ENCODE measurements at places on chromosomes 2 and 18.
A peak's percentile ranks its signal among the peaks of the same experiment; 100 is the strongest.

DNA sequence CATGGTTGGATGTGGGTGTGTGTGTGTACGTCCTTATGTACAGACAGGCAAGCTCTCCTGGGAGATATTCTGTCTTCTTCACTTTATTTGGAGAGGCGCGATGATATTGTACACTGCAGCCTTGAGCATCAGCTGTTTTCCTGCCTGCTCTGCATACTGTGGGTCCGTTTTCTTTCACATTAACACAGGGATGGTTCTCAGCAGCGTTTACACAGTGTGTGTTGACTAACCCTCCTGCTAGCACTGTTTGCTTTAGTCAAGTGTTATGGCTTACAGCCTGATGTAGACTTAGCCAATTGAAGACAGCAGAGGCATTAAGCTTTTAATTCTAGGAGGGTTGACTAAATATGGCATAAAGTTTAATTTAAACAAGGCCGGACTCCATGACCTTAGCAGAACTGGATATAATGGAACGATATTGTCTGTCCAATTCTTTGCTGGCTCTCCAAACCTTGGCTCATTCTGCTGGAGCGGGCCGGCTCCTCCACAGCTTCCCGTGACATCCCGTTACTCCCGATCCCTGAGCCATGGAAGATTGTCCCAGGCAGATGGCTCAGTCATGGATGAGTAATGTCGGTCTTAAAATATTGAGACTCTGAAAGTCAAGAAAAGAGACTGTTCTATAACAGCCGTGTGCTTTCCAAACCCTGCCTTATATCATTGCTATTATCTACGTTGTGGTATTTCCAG lies 134.7 kb downstream of the TPGS2 start:
- DNase-seq: no peak

- no peak for DNase-seq
Observed at GRCh38 chr2:15040429-15041084, 408.0 kb downstream of the LRATD1 start.

GRCh38 chr2:225074919-225075681 lies 32.8 kb upstream of the DOCK10 start:
- DNase-seq: no peak

DNA sequence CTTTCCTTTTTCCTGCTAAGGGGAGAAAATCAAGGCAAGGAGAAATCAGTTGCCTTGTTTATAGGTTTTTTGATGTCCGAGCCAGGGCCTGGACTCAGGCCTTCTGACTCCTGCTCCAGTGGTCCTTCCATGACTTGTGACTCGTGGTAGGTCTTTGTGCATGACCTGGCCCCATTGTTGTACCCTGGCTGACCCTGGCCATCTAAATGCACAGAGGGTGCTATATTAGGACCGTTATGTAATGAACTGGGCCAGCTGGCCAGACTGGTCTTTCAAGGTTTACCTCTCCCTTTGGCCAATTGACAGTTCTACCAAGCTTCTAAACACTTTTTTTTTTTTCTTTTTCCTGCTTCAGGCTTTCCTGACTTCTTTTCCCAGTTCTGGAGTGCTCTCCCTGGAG lies 81.1 kb downstream of the SETBP1 start:
- no peak for DNase-seq

DNA sequence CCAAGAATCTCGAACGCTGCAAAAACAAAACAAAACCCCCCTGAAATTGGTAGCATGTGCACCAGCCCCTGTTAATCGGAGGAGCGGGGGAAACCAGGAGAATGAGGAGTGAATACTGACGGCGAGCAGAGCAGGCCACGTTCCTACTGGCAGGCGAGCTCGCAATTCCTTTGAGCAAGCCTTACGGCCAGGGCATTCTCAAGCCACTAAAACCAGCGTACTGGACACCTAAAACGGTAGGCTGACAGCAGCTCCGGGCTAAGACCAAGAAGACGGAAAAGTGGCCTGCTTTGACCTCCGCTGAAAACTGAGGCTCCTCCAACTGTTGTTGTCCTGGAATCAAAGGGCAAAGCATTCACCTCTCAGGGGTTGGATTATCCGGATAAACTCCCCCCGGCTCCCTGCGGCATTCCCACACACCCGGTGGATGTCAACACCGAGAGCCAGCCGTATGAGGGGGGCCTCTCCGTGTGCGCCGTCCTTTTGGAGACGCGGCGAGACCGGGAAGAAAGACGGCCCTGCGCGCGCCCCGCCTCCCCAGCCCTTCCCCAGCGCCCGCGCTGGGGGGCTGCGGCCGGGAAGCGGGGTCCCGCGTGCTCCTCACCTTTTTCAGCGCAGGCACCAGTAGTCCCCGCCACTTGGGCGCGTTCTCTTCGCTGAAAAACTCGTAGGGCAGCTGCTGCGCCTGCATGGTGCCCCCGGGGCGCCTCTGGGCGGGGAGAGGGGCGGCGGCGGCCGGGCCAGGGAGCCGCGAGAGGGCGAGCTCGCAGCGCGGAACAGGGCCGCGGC lies 925 bp downstream of the SOS1 start:
- DNase-seq: peak; percentile 50

GRCh38 chr18:47254341-47254939 lies 3.0 kb upstream of the SKOR2 start:
- no peak for DNase-seq

GRCh38 chr2:67564076-67564475 lies 166.9 kb downstream of the ETAA1 start:
- DNase-seq: no peak

GRCh38 chr2:181052523-181052891 lies 72.1 kb downstream of the UBE2E3 start:
- DNase-seq: no peak

GRCh38 chr2:53911434-53912189 lies 51.8 kb upstream of the GPR75 start:
- no peak for DNase-seq

DNA sequence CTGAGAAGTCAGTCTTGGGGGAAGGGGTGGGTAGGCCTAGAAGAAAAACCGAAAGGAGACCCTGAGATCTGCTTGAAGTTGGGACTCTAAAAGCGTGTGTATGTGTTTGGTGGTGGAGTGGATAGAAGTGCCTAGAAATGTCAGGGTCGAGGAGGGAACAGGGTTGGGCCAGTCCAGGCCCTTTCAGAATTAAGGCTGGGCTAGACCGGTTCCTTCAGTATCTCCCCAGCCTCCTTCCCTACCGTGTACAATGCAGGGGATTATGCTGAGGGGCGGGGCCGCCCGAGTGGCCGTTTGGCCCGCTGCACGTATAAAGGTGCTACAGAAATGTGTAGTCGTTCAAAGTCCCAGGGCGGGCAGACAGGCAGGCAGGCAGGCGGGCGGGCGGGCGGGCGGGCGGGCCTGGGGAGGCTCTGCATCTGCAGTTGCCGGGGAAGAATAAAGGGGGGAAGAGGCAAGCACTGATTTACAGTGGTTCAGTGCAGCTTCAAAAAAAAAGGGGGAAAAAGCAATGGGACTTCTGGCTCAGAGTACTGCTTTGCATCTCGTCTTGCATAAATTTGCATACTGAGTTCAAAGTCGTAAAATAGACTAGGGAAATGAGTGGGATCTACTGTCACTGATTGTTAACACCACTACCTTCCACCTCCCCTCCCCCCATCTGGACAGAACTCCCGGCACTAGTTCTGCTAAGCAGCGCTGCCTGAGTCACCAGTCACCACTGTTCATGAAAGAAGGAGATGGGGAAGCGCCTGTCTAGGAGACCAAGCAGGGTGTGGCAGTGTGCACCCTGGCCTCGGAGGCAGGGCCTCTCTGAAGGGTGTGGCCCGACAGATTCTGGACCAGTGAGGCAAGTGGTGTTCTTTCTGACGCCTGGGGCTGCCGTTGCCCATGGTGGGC lies 3.6 kb downstream of the IGFBP2 start:
- DNase-seq: no peak

- no peak for DNase-seq
Observed at GRCh38 chr2:207044379-207045362, 105.4 kb downstream of the CPO start.

DNA sequence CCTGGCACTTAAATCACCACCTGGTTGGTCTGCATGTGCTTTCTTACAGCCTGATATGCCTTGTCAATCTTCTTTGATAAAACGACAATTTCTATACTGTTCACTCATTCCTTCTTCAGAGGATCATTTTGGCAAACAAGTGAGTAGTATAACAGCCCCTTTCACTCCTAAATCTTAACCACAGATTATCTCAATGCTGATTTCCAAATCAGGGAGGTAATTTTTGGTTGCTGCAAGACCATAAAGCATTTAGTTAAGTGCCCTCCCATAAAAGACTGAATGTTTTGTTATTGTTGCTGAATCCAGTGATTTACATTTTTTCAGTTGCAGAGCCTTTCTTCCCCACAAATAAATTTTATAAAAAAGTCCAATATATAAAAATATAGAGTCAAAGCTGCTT lies 129.2 kb upstream of the CYP26B1 start:
- DNase-seq: no peak

DNA sequence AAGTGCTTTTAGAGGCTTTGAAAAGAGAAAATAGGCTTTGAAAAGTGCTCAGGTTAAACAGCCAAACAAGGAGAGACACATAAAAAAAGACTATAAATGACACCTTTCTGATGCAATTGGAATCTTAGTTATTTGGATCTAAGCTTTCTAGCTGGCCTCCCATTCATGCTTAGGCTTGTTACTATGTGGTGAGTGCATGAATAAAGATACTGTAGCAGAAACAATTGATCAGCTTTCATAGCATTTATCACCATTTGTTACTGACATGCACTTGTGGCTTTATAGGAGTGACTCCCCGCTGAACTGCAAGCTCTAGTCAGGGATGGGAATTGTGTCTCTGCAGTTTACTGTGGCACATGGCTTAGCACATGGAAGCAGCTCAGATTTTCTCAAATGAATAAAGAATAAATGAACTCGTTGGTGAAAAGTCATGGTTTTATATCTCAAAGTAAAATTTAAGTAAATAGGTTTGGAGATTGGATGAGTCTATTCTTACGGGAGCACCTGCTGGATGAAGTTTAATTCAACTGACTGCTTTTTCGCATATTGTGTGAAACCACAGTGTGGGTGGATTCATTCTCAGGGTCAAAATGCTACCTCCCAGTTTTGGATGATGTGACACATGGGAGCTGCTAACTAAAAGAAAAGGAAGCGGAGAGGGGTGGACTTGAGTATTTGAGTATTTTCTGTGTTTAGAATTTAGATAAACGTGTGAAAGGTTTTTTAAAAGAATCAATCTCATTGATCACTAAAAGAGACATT lies 91.1 kb upstream of the NOL4 start:
- DNase-seq: no peak

- no peak for DNase-seq
Observed at GRCh38 chr2:44758591-44758990, 182.9 kb upstream of the SIX3 start.

- DNase-seq: no peak
Observed at GRCh38 chr18:72692595-72692994, 148.5 kb upstream of the CBLN2 start.

DNA sequence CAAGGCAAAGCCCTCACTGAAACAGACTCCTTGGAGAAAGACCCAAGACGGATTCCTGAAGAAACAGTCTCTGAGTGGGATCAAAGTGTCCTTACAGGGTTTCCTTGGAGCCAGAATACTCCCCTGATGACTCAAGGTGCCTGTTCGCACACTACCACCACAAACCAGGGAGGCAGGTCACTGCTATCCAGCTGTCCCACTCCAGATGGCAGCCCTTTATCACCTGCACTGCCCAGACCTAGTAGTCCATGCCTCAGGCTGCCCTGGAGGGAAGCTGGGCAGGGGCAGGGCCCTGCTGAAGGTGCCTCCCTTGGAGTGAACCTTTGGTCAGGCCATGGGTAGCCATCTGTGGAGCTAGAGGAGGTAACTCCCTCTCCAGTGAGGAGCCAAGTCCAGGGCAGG lies 34.1 kb downstream of the TRABD2A start:
- DNase-seq: no peak

DNA sequence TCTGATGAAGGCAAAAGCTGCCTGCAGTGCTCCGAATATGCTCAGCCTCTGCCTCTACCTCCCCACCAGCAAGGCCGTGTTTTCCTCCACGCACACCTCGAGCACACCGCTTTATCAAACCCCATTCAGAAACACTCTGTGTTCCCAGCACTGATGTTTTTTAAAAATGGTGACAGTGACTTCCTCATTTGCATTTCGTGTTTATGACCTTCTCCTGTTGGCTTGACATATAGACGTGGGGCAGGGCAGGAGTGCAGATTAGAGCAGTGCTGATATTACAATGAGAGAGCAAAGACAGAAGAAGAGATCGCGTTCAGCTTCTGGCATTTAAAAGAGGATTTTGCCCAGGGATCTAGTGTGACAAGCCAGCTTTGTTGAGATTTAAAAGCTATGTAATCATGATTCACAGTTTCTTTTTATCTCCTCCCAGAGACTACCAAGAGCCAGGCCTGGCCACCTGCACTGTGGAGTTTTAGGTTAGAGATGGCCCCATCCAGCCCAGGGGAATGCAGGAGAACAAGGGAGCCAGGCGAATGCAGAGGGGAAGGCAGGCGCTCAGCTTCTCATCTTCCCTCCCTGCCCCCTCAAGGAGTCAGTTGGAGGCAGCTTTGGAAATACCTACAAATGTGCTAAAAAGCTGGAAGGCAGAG lies 61.5 kb upstream of the NEDD4L start:
- DNase-seq: no peak

DNA sequence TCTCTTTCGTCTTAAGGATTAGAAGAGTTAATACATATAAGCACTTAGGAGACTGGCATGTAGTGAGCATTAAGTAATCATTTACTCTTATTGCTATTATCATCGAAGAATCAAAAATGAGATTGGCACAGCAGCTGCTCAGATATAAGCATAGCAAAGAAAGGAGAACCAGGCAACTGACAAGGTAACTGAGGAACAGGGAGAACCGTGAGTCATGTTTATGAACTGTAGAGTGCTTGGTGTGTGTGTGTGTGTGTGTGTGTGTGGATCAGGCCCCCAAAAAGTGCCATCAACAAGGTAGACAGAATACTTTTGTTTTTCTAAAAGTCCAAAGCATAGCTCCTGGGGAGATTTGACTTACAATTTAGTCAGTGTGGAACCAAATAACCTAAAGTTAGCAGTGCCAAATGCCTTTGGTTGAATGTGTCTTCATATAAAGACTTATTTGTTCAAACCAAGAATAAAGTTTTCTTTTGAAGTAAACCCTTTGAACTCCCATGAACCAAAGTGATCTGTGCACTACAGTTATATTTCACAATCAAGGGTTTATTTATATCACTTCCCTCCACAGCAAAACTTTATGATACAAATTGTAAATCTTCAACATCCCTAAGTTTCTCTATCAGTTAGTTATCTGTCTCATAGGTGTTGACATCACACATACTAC lies 660.6 kb downstream of the NYAP2 start:
- no peak for DNase-seq

GRCh38 chr18:34957864-34958259 lies 83.4 kb upstream of the MAPRE2 start:
- DNase-seq: no peak

- no peak for DNase-seq
Observed at GRCh38 chr18:65610939-65611338, 139.9 kb upstream of the CDH7 start.

Measured in T-helper 2 cell (primary cell).